ENCODE measurements at places on chromosomes 2 and 18.
A peak's percentile ranks its signal among the peaks of the same experiment; 100 is the strongest.

DNA sequence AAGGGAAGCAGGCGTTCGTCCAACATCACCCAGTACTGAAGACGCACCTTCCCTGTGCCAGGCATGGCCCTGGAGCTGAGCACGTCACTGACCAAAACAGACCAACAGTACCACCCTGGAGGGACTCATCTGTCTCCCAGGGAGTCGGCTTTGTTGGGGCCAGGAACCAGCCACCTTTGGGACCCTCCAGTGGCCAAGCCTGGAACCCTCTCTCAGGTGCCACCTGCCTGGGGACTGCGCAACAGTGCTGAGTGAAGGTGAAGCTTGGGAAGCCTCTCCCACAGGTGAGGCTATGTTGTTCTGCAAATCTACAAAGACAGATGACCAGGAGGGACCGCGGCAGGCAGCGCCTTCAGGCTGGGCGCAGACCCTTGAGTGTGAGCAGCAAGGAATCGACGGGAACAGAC lies 91.4 kb upstream of the OTOS start:
- no peak for DNase-seq

- no peak for DNase-seq
These were observed 10.9 kb upstream of the FHL2 start for GRCh38 chr2:105409717-105410116.

GRCh38 chr2:66686755-66687154 lies 251.8 kb downstream of the MEIS1 start:
- DNase-seq: no peak

DNA sequence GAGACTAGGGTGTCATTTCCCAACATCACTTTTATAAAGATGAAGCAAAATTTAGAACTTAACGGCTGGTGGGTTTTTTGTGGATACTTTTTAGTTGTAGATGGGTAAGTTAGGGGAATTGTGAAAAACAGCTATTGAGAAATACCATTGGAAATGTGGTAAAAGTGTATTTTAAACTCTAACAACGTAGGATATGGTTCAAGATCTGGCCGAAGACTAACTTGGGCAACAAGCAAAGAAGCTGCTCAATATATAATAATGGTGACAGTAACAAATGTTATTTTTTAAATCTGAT lies 1.6 kb downstream of the DNAH7 start:
- no peak for DNase-seq

DNA sequence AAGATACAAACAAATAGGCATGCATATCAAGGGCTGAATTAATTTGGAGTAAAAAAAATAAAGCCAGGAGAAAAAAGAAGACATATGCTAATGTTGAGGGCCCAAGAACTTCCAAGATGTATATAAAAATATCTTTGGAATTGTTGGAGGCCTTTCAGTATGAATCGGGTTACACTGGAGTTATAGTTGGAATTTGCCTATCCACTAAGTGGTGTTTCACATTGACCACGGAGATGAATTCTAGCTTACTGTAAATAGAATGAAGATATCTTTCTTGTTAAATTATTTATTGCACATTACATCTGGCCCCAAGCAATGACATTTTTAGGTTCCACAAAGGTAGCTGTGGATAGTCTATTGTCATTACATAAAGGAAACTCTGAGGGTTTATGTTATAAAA lies 38.5 kb upstream of the TRIB2 start:
- DNase-seq: no peak

GRCh38 chr2:230444832-230445231 lies 28.8 kb downstream of the SP100 start:
- no peak for DNase-seq

DNA sequence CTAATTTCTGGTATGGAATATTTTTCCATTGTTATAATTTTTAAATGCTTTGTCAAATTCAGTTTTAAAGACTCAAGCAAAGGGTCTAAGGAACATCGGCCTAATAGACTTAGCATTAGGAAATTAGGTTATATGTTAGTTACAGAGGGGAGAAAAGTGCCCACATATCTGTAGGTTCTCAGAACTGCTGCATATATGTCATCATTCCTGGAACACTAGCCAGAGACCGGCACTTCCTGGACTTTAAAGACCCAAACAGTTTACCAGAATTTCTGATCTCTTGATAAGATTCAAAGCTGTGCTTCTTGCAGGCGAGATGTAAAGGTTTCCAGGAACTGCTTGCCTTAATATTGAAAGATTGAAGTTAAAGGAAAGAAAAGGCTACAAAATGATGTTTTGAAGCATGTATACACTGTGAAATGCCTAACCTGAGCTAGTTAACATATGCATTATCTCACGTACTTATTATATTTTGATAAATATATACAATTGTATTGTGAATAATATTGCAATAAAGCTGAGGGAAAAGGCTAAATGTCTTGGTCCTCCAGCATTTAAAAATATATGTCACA lies 993.6 kb downstream of the LRP1B start:
- DNase-seq: no peak

DNA sequence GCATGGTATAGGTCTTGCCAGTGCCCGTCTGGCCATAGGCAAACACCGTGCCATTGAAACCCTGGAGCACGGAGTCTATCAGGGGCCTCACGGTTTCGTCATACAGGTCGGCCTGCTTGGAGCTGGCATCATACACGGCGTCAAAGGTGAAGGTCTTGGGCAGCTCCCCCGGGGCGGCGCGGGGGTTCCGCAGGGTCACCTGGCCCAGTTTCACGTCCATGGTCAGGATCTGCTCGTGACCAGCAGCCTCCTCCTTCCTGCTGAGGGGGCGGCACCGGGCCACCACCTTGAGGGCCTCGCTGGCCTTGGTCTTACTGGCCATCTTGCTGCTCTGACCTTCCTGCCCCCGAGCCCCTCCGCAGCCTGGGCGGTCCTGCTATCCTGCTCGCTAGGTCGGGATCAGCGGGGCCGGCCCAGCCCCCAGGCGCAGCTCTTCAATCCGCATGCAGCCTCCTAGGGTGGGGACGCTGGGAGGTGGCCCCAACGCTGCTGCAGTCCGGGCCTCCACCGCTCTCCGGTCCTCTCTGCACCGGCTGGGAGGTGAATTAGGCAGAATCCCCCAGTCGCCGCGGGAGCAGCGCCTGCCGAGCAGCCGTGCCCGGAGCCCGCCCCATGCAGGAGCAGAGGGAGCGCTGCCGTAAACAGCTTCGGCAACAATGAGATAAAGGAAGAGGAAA lies 563 bp downstream of the KIF3C start:
- DNase-seq: no peak

DNA sequence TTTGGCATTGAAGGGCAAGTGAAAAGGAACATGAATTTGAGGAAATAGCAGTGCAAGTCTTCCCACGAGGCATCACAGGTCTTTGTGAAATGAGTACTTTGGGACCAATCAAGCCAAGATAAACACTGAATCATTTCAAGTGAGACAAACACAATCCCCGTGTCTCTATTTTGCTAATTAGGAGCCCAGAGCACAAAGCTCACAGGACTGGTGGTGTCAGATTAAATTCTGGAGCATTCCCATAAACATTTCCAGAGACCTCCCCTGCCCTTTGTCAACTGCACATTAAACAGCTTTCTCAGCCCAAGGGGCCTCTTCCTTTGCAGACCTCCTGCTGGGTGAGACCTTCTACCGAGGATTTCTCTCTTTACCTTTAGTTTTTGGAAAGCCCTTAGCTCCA lies 50.7 kb downstream of the DAPL1 start:
- DNase-seq: no peak

- DNase-seq: peak; percentile 19
These were observed 186.8 kb upstream of the PGAP1 start for GRCh38 chr2:197113275-197113711.

DNA sequence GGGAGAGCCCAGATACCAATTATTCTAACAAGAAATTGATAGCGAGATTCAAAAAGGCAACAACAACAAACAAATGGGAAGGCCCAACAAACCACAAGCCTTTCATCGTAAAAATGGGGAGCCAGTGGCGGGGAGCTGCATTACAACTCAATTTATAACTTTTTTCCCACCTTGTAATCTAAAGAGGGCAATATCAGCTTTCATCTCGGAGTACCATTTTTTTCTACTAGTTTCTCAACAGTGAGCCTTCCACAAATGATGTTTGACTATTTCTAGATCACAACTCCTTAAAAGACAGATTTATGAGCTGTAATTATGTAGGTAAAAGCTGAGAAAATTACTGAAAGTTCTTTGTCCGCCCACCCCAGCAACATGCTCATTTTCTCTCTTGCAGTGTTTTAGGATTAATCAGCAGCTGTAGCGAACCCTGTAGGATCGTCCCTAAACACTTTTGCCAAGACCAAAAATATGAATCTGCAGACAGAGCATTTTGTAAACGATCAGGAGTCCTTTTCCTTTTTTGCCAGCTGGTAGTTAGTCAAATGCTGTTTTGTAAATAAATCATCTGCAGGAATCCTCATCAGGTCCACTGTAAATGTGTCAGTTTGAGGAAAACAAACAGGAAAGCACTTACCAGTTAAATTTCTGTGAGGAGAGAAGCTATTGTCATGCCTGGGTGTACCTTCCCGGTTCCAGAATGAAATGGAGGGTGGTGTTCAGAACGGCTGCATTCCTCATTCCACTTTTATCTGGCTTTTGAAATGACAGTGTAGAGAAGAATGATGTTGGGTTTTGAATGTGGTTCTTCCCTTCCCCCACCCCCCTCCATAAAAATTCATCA lies 53.2 kb downstream of the EEF1B2 start:
- peak; percentile 74 for DNase-seq

GRCh38 chr18:6650747-6651146 lies 78.8 kb upstream of the ARHGAP28 start:
- DNase-seq: no peak

DNA sequence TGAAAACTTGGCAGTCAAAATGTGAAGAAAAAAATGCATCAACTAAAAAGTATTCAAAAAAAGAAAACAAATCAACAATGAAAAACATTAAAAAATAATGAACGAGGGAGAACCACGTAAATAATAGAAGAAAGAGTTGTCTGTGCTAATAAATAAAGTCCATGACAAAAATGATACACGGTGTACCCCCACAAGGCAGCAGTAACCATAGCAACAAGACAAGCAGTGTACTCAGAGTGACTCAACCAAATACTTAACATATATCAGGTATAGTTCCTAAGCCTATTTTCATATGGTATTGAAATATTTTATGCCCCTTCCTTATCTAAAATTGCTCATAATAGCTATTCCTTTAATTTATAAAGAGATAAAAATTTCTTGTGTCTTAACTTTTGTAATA lies 162.3 kb upstream of the TMEM200C start:
- DNase-seq: no peak

- no peak for DNase-seq
These were observed 70.2 kb downstream of the SPATS2L start for GRCh38 chr2:200376513-200377354.

DNA sequence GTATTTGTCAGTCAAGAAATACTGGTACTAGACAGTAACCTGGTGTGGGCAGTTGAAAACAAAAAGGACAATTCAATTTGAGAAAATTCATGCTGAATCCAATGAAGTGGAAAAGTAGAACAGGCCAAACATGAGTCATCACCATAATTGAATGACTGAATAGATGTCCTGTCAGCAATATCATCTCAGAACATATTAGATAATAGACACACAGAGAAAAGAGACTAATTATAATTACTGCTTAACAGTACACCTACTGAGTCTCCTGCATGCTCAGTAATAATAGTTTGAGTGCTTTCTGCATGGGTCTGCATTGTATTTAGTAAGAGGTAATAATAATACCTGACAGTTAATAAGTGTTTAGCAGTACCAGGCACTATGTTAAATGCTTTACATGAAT lies 138.6 kb upstream of the ZC3H15 start:
- DNase-seq: peak; percentile 97

DNA sequence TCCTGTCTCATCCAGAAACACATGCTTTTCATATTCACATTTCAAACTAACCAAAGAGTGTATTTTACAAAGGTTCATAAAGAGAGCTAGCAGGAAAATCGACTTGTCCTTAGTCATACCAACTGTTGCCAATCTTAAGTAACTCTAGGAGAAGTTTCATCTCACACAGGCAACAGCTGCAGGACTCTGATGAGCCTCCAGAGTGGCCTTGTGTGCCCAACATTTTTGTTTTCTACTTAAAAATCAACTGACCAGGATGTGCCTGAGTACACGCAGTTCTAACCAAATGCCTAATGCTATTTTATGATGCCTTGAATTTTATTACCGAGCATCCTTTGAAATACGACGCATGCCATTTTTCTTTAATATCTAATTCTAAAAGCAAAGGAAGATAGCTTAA lies 595.9 kb upstream of the LRRTM4 start:
- no peak for DNase-seq

GRCh38 chr2:77999376-77999775 lies 477.2 kb upstream of the LRRTM4 start:
- no peak for DNase-seq

DNA sequence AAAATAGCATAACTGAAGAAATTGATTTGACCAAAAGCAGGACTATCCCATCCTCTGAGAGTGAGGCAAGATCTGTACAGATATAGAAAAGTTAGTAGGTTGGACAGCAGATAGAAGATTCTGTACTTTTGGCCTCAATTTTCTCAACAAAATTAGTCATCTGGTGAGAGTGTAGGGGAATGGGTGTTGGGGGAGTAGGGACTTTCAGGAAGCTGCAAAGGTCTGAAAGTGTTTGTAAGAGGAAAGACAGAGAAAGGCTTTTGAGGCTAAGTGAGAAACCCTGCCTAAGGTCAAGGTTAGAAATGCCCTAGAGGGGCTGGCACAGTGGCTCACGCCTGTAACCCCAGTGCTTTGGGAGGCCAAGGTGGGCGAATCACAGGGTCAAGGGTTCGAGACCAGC lies 40.3 kb downstream of the DAPL1 start:
- DNase-seq: no peak

DNA sequence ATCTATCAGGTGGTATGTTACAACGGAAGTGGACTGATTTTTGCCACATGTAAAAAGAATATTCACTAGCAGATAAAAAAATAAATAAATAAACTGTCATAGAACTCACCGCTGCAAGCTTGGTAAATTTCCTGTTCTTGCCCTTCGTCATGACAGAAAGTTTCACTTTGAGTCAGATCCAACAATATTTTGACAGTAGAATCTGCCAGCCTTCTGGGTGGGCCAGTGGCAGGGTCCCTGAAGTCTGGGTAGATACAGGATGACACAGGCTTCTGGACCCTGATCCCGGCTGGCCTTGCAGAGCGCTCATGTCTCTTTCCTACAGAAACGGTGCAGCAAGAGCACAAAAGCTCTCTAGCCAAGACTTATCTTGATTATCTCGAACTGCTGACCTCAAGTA lies 97.8 kb upstream of the PMAIP1 start:
- DNase-seq: no peak

DNA sequence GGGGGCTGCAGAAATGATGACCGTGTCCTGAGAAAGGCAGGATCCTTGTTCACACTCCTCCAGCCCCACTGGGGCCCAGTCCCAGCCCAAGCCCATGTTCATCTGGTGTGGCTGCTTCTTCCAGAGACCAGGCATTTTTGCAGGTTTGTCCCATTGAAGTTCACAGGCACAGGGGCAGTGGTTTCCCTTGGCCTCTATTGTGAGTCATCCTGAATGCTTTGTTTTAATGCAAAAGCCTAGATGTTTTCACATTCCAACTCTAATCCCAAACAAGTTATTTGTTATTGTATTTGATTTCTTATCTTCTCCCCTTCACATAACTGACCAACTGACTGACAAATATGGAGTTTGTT lies 426.4 kb upstream of the ID2 start:
- no peak for DNase-seq

- DNase-seq: no peak
These were observed 10.1 kb upstream of the BOK start for GRCh38 chr2:241548451-241548835.

GRCh38 chr18:29512203-29512602 lies 1335.3 kb upstream of the CDH2 start:
- no peak for DNase-seq
